ENCODE measurements at places on chromosomes 4 and X.

DNA sequence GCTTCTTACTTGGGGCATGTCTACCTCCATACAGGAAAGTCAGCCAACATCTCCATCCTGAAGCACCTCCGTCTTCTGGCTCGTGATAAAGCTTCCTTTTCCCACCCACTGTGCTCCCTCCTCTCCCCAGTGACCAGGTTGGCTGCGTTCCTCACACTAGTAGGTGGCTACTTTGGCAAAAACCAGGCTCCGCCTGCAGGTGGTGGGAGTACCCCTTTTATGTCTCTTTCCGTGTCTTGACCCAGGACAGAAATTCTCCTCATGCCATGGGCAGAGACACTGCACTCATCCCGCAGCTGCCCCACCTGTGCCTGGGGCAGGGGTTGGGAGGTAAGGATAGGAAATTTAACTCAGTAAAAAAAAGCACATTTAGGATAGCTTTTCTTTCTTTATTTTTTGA lies 50.9 kb downstream of the ENPP6 start:
- DNase-seq: no peak

- no peak for DNase-seq
Observed at GRCh38 chrX:22246620-22247019, 26.1 kb upstream of the CBLL2 start.

- DNase-seq: no peak
Observed at GRCh38 chr4:152972821-152973628, 36.9 kb downstream of the FHDC1 start.

GRCh38 chr4:173045571-173045970 lies 123.0 kb upstream of the GALNT7 start:
- no peak for DNase-seq

- DNase-seq: no peak
Observed at GRCh38 chr4:32142075-32142474, 1421.9 kb downstream of the PCDH7 start.

- DNase-seq: no peak
Observed at GRCh38 chr4:138902705-138903104, 112.9 kb upstream of the NOCT start.

DNA sequence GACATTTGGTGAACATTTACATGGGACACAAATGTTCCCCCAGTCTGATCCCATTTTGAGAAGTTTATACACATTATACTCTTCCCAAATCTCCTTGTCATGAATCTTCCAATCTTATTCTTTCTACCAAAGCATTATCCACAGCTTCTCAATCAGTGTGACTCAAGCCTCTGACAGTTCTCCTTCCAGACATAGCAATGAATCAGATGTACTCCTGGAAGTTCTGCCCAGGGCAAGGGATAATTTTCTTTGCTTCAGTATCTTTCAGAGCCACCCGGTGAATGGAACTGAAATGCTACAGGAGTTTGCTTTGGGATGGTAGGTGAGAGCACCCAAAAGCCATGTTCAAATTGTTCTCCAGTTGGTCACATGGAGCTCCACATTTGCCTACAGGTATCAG lies 145.5 kb downstream of the ANXA5 start:
- DNase-seq: no peak

GRCh38 chr4:12411072-12411471 lies 982.4 kb upstream of the HS3ST1 start:
- DNase-seq: no peak

- DNase-seq: no peak
Observed at GRCh38 chr4:25437926-25438325, 60.9 kb downstream of the ANAPC4 start.

- no peak for DNase-seq
Observed at GRCh38 chrX:23844502-23845138, 61.6 kb downstream of the SAT1 start.

- no peak for DNase-seq
Observed at GRCh38 chr4:95050980-95051701, 293.4 kb downstream of the BMPR1B start.

- DNase-seq: no peak
Observed at GRCh38 chr4:18945464-18945863, 923.9 kb upstream of the LCORL start.

DNA sequence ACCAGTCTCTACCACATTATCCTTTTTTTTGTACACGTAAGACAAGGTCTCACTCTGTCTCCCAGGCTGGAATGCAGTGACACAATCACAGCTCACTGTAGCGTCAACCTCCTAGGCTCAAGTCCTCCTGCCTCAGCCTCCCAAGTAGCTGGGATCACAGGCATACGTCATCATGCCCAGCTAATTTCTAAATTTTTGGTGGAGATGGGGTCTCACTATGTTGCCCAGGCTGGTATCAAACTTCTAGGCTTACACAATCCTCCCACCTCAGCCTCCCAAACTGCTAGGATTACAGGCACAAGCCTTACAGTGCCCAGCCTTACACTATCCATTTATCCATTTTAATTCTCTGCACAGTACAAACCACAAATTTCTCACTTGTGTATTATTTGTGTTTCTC lies 58.0 kb downstream of the CLOCK start:
- DNase-seq: no peak

DNA sequence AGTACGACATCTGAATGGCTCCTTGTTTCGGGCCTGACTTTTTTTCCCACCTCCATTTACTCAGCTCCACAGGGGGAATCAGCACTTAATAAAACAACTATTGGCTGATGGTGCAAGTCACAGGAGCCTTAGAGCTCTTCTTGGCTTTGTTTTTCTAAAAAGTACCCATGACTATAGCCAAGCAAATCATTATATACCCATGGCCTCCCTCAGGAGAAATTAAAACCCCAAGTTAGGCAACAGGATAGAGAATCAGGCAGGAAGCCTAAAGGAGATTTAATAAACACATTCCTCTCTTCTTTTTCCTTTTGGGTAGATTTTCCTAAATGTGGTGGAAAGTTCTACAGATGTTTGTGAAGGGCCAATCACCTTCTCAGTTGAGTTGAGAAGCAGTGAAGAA lies 91.9 kb upstream of the RBPJ start:
- no peak for DNase-seq

- no peak for DNase-seq
Observed at GRCh38 chrX:2497961-2498780, 2.6 kb downstream of the DHRSX start.

DNA sequence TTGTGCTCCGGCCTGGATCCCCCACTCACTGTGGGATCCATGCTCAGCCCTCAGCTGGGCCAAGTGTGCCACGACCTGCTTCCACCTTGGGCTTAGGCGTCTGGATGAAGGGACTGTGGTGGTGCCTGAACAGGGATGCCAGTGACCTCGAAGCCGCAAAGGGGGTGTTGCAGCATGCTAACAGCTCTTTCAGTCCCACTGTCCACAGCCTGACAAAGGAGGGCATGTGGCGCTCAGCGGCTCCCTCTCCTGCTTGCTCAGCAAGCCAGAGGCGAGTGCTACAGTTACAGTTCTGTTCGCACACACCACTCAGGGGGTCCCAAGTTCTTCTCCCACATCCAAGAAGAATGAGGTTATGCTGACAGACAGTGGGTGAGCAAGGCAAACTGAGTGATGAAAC lies 5.2 kb upstream of the IGBP1 start:
- no peak for DNase-seq

DNA sequence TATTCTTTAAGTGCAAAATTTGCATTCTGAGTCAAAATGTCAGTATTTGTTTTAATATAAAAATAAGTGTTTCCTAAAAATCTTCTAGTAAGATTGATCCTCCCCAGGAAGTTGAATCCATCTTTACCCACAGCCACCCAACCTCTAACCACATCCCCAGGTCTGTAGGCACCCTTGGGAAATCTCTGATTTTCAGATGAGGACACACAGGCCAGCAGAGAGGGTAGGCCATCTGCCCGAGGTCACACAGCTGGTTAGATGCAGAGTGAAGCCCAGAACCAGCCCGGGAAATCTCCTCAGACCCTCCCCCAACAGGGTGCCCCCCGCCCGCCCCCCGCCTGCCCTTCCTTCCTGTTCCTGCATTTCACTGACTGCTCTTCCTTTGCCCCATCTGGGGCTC lies 277.5 kb downstream of the FBXW7 start:
- DNase-seq: no peak

DNA sequence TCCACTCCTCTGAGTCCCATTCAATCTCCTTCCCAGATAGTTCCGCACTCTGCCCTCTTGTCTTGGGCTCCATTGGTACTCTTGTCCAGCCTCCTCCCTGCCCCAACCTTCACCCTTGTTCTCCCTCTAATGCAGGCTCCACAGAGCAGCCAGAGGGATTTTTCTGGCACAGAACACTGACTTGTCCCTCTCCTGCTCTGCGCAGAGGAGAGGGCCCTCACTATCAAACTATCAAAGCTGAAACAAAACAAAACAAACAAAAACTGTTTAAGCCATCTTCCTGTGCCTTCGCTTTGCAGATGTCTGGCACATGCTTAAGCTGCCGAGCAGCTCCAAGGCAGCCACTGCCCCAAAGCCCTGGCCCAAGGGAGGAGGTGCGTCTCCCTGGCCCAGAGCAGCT lies 2.9 kb downstream of the CNGA2 start:
- no peak for DNase-seq

GRCh38 chr4:7747566-7747965 lies 192.1 kb downstream of the AFAP1 start:
- DNase-seq: no peak

Data from NCI-H510A (cell line).